Activated T-cell treated with anti-CD3 and anti-CD28 coated beads for 48 hours (primary cell): ENCODE measurements at places on chromosomes 7 and 10.

GRCh38 chr10:99781734-99782429 is 558 bp upstream of the ABCC2 start:
- no peak for DNase-seq

DNA sequence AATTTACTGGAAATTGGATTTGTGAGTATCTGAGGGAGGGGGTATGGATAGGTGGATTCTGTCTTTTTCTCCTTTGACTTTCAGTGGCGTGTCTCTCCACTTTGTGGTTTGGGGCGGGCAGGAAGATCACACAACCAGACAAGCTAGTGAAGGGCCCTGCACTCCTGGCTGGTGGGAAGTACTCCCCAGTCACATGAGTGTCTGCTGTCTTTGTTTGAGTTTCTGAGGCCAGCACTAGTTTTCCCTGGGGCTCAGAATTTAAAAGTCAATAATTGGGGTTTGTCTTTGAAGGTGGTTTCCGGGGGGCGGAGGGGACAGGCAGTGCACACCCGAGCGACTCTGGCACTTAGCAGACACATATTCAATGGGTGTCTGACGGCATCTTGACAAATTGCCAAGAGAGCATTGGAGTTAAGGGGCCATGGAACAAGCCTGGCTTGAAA is 120.1 kb downstream of the WDFY4 start:
- DNase-seq, result no peak

DNA sequence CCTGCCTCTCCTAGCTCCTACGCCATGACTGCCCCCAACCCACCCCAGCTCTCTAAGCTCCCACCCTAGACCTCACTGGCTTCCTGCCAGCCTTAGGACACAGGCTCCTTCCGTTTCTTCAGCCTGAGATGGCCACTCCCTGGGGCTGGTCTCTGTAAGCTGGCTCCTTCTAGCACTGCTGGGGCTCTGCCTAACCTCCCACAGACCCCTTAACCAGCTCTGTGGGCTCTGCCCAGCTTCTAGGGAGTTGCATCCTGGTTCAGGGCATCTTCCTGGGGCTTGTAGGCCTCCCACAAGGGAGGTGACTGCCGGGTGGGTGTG is 478.6 kb upstream of the KLF6 start:
- no peak for DNase-seq

- DNase-seq, result no peak
Measured at GRCh38 chr7:50505553-50506210, 55.5 kb upstream of the FIGNL1 start.

DNA sequence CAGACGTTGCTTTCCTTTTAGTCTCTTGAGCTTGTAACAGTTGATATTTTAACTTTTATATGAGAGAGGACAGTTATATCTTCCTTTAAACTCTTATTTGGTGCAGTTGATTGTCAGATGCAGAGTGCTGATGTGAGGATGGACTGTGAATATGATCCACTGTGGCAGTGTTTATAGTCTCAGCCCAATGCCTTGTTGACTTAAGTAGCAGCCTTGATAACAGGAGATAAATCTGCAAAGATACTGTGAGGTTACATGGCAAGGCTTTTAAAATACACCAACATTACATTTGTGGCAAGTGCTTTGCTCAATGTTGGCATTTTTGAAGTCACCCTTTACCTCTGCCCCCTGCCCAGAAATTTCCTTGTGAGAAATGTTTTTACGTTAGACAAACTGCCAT is 206.7 kb downstream of the AUTS2 start:
- no peak for DNase-seq

- no peak for DNase-seq
Measured at GRCh38 chr10:126736142-126736541, 65.6 kb upstream of the C10orf90 start.

GRCh38 chr7:28641752-28642545 is 229.6 kb downstream of the CREB5 start:
- DNase-seq, result no peak

- DNase-seq, result no peak
Measured at GRCh38 chr10:3620818-3621217, 164.2 kb downstream of the KLF6 start.

DNA sequence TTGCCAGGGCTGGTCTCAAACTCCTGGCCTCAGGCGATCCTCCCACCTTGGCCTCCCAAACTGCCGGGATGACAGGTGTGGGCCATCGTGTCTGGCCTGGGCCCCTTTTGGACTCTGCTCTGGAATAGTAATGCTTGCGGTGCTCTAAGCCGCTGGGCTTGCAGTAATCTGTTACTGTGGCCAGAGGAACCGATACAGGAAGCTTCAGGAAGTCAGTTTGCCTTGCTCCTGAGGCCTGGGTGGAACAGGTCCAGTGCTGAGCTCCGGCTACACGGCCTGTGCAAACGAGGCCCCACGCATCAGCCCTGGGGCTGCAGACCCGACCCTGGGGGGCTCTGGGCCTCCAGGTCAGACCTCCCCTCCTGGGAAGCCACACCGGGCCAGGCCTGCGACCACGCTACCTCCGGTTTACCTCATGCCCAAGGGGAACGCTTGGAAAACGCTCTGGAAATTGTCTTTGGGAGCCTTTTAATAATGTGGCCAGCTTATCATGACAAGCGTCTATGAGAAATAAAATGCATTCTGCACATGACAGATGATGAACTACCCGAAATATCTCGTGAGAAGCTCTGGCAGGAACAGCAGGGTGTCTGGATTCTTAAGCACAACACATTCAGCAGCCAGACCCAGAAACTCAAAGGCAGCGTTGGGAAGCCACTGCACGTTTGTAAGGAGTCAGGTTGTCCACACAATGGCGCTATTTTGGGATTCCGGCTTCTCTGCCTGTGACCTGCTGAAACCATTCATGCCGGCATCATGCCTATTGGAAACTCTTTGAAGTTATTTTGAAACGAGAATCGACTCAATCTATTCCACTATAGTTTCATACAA is 10.1 kb upstream of the ADAP1 start:
- no peak for DNase-seq

GRCh38 chr10:103457896-103458583 is 660 bp downstream of the CALHM1 start:
- no peak for DNase-seq

DNA sequence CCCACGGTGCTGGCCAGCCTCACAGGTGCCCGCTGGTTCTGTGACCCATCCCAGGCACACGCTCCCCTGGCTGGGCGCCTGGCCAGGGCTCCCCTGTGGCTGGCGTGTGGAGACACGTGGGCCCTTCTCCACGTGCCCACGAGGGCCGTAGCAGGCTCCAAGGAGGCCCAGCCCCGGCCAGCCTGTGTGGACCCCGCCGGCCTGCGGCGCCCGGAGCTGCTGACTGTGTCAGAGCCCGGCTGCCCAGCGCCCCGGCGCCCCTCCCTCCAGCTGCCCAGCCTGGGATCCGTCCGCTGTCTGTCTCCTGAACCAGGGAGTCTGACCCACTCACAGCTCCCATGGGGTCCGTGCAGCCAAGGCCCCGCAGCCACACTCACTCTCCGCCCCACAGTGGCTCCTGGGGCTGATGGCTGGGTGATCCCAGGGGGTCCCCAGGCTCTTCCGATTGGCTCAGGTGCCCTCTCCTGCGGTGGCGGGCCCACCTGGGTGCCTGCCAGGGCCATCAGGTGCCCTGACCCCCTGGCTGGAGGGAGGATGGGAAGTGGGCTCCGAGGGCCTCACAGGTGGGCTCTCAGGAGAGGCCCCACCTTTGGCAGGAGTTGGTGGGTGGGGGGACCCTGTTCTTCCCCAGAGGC is 9.6 kb downstream of the TMEM184A start:
- no peak for DNase-seq

GRCh38 chr10:42939237-42939636 is 137.6 kb upstream of the RET start:
- no peak for DNase-seq

GRCh38 chr10:124883510-124884321 is 58.2 kb upstream of the ZRANB1 start:
- DNase-seq, result no peak

DNA sequence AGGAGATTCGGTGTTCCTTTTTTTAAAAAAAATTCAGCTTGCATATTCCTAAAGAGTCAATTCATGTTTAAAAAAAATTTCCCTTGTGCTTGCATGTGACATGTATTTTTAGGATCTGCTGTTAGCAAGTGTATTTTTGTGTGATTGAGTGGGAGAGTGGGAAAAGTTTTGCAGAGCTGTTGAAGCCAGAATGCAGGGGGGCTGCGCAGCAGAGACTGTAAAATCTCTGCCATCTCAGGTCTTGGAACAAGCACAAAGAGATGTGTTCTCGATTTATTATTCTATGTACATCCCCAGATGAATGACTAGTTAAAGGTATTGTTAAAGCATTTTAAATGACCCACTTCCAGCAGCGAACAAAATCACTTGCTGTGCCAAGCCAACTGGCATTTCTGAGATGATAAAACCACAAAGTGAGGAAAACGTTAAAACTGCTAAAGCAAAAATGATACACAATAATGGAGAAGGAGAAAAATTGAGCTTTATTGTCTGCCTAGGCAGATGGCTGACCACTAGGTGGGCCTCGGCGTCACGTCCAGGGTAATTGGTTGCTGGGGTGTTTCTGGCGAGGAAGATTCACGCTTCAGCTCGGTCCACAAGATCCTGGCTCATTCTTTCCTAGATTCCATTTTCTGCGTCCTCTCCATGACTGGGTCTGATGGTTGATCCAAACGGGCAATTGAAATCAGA is 67.0 kb upstream of the ATRNL1 start:
- no peak for DNase-seq

DNA sequence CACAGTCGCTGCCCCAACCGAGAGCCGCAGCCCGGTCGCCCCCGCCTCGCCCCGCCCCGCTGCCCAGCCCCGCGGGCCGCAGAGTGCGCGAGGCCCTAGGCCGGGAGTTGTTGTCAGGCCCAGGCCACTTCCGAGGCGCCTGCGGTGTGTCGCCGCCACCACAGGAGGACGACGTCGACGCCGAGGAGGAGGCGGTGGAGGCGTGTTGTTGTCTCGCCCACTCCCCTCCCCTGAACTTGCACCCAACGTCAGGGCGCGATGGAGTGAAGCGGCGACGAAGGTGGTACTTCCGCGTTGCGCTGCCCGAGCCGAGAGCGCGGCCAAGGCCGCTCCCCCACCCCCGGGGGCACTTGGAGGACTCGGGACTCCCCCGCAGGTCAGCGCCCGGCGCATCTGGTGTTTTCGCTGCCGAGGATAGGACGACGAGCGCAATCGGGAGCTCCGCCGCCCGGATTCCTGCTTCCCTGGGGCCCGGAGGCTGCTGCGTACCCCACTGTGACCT is at the start of gene CDK13:
Gene CDK13 (plus strand): TSS at position 286 of the 502 bp plus-strand sequence. CDS start 386 bp downstream, outside the sequence.
- peak; percentile 78 for DNase-seq

GRCh38 chr10:43421519-43421918 is 12.5 kb upstream of the HNRNPF start:
- DNase-seq, result no peak

DNA sequence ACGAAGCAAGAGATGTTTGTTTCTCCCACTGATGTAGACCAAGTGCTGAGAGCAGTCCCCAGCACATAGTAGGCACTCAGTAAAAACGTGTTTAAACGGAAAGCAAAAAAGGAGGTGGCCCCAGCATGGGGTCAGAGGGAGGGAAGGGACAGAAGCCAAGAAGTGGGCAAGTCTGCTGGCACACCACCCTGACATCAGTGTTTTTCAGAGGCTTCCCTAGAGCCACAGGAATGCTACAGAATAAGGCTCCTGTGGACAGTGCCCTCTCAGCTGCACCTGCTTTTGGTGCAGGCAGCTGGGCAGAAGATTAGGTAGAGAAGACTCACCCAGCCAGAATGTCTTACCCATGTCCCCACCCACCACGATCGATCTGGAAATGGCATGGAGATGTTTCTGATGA is 8.3 kb upstream of the ANKRD1 start:
- DNase-seq, result no peak

DNA sequence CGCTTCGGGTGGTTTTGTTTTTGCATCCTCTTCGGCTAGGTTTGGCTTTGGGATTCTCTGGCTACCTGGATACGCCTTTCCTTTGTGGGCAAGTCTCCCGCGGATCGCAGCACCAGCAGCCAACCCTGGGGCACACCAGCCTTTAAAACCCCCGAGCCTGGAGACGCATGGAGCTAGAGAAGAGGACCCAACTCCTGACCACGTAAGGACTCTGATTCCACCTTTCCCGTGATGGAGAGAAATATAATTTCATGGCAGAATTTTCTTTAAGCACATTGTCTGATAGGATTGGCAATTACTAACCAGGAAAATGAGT is 535.4 kb upstream of the GALNT17 start:
- DNase-seq, result no peak
